DMS153 (cell line): ENCODE measurements at places on chromosomes 3 and 15.

DNA sequence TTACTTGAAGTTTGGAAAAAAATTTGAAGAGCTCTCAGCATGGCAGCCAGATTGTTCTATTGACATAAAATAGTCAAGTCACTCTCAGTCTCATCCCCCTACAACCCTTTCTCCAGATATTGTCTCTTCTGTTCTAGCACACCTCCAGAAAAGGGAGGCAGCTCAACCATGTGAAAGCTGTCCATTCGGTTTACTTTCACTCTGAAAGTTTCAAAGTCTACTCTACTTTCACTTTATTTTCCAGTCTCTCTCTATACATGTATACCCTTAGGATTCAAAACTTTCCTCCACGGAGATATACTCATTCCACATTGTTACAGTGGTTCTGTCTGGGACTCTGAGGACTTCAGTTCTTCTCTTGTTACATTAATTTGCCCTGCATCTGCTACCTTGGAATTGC lies 111.0 kb upstream of the STAC start:
- no peak for DNase-seq

GRCh38 chr3:16264174-16264707 lies 502 bp downstream of the DPH3 start:
- DNase-seq, result no peak

DNA sequence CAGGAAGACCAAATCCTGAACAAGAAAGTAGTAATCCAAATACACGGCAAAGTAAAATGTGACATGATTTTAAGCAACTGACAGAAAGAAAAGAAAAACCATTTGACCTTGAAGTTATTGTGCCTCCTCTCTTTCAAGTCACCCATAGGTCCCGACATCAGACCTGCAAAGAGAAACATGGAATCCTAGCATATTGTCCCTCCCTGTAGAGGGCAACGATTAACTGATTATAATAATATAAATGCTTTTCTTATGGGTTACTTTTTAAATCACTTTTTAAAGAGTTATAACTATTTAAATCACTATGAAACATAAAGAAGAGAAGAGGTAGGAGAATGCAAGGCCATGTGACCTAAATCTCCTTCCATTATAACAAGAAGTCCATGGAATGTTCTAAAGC lies 143.2 kb upstream of the LIPC start:
- no peak for DNase-seq

DNA sequence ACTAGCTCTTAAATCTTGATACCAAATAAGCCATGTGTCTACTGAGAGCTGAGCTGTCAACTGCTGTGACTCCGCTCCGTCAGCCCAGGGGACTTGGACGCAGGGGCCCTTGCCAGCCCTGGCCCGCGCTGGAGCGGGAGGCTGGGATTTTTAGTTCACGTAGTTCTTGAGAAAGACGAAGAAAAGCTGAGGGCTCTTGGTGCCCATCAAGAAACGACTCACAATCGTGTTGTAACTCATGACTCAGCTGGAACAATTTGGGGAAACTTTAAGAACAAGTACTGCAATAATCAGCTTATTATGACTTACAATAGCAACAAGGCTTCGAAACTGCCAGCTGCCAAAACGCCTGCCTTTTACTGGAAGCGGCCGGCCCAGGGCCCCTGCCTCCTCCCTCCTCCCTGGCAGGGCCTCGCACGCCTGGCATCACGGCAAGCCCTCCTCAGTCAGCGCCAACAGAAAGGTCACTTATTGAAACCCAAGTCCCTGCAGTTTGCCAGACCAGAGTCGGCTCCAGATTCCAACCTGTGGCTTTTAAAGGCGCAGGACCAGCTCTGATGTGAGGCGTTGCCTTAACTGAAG lies 60.3 kb downstream of the RGMA start:
- DNase-seq, result no peak

DNA sequence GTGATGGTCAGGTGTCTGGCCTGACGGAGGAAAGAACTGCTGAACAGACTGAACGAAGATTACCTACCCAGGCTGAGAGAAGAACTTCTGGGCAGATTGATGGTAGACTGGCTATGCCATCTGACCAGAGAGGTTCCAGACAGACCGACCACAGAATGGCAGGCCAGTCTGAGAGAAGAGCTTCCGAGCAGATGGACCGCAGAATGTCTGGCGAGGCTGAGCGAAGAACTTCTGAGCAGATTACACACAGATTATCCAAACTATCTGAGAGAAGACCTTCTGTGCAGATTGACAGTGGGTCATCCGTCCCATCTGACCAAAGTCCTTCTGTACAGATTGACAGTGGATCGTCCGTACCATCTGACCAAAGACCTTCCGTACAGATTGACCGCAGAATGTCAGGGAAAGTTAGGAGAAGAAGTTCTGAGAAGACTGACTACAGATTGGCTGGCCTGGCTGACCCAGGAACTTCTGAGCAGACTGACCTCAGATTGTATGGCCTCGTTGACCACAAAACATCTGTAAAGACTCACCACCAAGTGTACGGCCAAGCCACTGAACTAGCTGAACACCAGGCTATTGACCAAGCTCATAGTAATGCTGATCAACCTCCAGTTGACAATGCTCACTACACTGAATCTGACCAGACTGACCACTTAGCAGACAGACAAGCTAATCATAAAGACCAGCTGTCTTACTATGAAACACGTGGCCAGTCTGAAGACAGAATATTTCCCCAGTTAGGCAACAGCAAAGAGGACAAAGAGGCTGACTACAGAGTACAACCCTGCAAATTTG lies 812 bp downstream of the TEX55 start:
- DNase-seq, result no peak

- no peak for DNase-seq
Observed at GRCh38 chr3:170961616-170962400, 53.4 kb upstream of the EIF5A2 start.

DNA sequence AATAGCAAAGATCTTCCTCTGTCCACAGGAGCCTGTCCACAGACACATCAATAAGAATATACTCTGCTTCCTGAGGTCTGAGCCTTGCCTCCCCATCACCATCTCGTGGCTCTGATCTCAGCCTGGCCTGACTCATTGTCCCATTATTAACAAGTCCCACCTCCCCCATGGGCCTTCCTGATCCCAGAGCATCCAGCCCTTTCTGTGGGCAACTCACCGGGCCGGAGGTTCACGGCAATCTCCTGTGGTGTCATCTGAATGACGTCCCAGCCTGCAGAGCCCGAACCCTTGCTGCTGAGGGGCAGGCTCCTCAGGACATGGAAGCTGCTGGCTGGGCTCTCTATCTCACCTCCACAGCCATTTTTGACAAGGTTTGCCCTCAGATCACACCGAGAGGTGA lies 28.1 kb downstream of the ITGB5 start:
- no peak for DNase-seq

DNA sequence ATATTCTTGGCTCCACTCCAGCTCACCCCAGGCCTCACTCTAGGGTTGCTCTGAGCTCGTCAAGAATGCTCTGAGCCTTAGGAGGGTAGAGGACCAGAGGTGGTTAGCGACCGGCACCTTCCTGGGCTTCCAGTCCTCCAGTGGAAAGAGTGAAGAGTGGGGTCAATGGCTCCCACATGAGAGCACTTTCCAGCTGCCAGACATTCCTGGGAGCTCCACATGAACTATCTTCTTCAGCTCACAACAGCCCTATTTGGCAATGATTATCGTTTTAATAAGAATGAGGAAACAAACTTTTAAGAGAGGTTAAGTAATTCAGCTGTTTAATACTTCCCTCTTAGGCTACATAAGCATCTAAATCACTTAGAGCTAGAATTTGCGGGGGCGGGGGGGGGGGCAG lies 139.3 kb downstream of the STT3B start:
- no peak for DNase-seq

GRCh38 chr3:186281176-186281575 lies 80.9 kb downstream of the DGKG start:
- no peak for DNase-seq

GRCh38 chr15:80072285-80072994 lies 13.0 kb downstream of the ZFAND6 start:
- DNase-seq, result peak; percentile 83

DNA sequence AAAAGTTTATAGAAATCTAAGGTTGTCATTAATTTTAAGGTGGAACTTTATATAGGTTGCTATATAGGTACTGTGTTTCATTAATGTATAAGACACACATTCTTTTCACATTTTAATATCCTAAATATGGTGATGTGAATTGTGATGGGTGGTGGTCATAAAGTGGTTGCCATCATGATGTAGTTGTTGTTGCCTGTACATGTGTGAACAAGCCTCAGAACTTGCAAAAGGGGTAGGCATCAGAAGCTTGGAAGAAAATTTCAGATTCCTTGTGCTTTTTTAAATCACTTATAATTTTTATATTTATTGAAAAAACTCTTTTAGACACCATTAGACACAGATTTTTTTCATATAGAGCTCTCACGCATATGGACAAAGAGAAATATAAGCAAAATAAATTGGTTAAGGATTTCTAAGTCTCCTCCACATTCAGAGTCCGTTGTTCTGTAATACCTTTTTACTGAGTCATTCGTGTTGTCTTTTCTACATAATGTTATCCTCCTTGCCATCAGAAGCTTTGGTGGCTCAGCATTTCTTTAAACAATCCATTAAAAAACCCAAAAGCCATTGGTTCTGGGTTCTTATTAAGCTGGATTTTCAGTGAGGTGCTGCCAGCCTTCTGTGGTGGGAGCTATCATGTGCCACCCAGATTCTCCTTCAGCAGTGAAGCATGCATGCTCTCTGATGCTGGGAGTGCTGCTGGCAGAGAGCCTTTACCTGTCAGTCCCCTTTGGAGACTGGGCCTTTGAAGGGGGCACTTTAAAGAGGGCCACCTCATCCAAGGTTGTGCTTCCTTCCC lies 140.4 kb upstream of the GALNT15 start:
- no peak for DNase-seq

DNA sequence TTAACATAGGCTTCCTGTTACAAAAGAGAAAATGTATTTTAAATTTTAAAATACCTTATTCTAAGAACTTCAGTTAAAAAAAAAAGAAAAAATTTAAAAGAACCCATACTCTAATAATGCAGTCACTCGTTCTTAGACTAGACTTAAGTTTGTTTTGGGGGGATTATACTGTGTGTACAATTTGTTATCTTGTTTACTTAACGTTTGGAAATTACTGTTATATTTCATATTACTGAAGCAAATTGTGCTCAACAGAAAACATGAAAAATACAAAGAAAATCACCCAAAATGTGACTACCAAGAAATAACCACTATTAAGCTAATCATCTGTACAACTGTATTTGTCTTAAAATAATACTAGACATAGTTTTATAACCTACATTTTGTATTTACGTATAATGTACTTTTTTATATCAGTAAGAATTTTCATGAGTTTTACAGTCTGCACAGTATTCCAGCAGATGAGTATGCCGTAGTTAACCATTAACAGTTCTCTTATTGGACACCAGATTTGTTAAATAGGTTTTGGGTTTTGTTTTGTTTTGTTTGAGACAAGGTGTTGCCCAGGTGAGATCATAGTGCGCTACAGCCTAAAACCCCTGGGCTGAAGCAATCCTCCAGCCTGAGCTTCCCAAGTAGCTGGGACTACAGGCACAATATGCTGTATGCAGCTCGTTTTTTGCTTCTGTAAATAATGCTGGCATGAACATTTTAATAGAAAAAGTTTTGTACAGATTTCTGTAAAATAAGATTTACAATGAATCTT lies 88.8 kb upstream of the CHD2 start:
- DNase-seq, result peak; percentile 29

DNA sequence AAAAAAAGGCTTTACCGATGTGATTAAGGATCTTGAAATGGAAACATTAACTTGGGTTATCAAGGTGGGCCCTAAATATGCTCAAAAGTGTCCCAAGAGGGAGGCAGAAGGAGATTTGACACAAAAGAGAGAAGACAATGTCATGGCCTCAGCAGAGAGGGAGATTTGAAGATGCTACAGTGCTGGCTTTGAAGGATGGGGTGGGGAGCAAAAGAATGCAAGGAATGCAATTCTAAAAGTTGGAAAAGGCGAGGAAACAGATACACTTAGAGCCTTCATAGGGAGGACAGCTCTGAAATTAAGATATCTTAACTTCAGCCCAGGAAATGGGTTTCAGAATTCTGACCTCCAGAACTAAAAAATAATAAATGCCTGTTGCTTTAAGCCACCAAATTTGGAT lies 314.5 kb upstream of the CCDC54 start:
- no peak for DNase-seq

GRCh38 chr3:25581823-25582222 lies 82.9 kb downstream of the TOP2B start:
- DNase-seq, result no peak

DNA sequence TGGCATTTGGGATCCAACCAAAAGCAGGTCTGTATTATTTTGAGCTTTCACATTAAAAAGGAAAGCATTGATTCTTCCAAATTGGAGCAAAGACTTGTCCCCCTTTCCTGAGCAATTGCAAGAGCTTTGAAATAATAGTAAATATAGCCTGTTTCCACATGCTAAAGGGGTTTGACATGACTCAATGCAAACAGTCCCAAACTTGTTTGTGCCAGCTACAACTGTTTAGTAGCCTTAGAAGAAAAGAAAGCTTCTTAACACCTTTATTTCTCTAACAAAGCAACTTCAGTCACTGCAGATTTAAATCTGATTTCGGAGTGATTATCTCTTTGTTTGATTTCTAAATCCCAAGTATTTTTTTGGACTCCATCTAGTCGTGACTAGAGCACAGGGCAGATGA lies 180.2 kb downstream of the SEMA6D start:
- no peak for DNase-seq

GRCh38 chr3:22157848-22158247 lies 406.8 kb upstream of the ZNF385D start:
- no peak for DNase-seq

DNA sequence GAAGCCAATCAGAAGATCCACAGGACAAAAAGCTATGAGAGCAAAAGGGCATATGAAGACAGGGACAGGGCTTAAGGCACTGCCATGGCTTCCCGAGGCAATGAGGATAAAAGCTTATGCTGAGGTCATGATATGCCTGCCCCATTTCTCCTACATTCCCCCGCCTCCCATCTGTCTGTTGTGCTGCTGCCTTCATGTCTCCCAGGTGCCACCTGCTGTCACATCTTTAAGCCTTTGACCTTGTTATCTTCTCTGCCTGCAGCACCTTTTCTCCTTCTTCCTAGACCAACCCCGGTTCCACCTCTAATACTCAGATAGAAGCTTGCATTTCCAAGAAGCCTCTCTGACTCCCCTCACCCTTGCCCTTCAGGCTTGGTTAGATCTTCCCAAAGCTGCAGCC lies 213.8 kb downstream of the ARRDC4 start:
- peak; percentile 0 for DNase-seq

- no peak for DNase-seq
Observed at GRCh38 chr15:62895139-62895866, 147.2 kb upstream of the TPM1 start.

GRCh38 chr15:97457203-97457847 lies 503.2 kb upstream of the ARRDC4 start:
- no peak for DNase-seq

GRCh38 chr3:195154111-195154791 lies 116.7 kb downstream of the XXYLT1 start:
- DNase-seq, result peak; percentile 44

GRCh38 chr3:159978353-159978752 lies 10.3 kb upstream of the IL12A start:
- DNase-seq, result no peak

GRCh38 chr3:13424865-13425617 lies 4.9 kb upstream of the NUP210 start:
- DNase-seq, result no peak
